GM12891 (cell line): ENCODE measurements at places on chromosomes 12 and 14.

- no peak for DNase-seq
Observed at GRCh38 chr14:73208390-73208789, 28.9 kb upstream of the PAPLN start.

DNA sequence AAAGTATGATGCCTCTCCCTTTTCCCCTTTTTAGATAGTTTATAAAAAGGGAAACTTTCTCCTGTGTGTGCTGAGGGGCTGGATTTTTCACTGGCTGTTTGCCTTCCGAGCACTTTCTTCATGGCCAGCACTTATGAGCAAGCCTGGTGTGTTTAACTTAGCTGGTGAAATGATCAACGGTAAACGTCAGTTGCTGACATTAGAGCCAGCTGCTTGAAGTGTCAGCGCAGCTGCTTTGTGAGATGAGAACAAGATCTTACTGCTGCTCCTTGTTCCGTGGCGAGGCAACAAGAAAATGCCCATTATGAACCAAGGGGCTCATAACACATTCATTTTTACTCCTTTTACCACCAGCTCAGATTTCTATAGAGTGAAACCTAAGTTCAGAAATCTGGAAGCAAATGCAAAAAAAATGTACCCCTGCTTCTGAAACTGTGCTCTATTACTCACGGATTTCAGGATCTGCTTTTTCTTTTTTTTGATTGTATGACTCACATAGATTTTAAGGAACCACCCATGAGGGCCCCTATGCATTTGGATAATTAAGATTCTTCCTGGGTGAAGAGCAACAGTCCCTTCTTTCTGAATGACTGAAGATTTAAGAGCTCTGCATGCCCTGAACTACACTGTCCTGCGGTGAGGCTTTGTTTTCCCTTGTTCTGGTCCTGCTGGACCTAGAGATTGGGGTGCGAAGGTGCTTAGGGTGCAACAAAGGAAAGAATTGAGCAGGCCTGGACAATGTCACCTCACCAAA is 74.3 kb upstream of the CPM start:
- DNase-seq = no peak

DNA sequence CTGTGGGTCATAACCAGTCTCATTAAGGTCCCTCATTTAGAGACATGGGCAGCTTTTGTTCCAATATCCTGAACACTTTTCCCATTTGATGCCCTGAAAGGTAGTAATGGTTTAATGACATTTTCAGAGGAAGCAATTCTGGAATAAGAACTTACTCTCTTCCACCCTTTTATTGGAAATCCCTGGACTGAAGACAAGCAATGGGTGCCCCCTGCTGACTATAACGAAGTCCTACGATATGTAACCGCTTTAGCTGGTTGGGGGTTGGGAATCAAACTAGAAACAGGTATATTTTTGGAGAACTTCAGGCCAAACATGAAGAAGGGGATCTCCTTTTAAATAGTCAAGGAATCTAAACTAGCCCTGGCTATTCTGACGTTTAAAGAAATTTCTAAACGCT is 20.5 kb downstream of the SARNP start:
- no peak for DNase-seq

DNA sequence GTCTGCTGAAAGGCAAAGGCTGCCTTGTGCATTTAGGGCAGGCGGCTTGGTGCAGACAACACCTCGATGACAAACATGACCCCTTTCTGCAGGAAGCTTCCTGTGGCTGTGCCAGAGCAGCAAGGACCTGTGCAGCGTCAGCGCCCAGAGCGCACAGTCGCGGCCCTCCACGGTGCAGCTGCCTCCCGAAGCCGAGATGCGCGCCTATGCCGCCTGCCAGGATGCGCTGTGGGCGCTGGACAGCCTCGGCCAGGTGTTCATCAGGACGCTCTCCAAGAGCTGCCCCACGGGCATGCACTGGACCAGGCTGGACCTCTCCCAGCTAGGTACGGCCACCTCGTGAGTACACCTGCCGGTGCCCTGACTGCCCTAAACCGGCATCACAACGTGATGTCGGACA is 57.3 kb downstream of the ANKRD9 start:
- no peak for DNase-seq

DNA sequence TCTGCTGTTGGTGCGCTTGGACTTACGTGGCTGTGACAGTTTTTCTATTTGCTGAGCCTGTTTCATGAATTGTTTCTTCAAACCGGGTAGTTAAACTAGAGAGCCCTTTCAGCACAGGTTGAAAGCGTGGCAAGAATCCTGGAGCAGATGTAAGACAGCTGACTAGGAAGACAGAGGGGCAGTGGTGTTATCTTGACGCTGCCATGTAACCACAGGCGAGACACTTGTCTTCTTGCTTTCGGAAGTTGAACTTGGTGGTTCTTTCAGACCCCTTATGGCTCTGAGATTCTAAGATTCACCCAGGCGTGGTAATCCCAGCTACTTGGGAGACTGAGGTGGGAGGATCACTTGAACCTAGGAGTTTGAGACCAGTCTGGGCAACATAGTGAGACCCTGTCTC is 4.3 kb downstream of the EMP1 start:
- no peak for DNase-seq

GRCh38 chr12:89389755-89390661 is 37.7 kb upstream of the DUSP6 start:
- DNase-seq = no peak

GRCh38 chr12:16600525-16600924 is 5.4 kb downstream of the LMO3 start:
- DNase-seq = no peak

DNA sequence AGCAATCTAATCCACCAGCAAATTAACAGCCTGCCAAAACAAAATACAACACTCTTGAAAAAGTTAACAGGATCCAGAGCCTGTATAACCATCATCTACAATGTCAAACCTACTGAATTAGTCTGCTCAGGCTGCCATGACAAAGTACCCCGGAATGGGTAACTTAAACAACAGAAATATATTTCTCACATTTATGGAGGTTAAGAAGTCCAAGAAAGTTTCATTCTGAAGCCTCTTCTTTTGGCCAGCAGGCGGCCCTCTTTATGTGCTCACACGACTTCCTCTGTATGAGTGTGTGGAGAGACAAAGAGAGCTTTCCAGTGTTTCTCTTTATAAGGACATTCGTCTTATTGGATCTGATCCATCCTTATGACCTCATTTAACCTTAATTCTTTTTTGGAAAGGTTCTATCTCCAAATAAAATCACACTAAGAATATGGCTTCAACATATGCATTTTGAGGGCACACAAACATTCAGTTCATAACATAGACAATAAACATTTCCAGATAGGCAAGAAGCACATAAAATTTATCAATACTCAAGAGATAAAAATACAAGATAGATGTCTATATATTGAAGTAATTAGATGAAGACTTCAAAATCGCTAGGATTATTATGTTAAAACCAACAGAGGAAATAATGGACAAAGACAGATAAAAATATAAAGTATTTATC is 5.9 kb upstream of the RERG start:
- peak; percentile 5 for DNase-seq

DNA sequence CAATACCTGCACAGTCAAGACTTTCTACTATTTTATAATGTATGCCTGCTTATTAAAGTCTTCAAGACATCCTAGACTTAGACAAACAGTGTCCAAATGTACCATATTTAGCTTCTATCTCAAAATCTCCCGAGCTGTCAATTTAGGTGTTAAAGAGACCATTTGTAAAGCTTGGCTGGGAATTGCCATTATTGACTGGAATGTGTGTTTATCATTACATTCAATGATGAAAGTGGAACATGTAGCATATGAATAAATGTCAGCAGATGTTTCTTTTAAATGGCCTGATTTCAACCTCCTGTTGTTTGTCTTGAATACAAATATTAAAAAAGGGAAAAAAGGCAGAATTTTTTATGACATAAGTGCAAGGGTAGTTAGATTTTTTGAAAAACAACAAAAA is 572.3 kb downstream of the PRKD1 start:
- DNase-seq = no peak

DNA sequence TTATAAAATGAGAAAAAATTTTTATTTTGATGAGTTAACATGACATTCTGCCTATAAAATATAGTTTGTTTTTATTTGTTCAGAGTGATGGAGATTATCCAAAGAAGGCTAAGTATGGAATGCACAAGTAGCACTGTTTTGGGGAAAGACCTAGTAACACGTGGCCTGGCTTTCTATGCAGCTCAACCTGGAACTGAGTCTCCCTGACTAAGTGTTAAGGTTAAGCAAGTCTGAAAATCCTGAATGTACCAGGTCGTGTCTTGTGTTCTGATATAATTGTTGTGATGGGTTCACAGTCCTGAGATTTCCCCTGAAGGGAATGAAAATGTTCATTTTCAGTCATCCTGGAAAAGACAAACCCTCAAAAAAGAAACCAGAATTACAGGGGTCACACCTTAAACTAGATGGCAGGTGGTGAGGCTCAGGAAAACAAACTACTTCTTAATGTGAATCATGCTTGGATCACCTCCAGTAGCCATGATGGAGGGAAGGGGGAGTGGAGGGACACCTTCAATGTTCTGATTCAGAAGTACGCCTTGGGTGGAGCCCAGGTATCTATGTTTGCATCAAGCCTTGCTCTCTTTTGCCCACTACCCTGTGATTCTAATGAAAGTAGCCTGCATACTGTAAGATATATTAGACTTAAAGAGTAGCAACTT is 236.8 kb downstream of the ALX1 start:
- DNase-seq = no peak
